ENCODE measurements at places on chromosomes 12 and 14. TPM values are rescaled to one million over a fixed set of nuclear protein-coding genes. Genes with fewer than 3 reads are reported as not detected.

DNA sequence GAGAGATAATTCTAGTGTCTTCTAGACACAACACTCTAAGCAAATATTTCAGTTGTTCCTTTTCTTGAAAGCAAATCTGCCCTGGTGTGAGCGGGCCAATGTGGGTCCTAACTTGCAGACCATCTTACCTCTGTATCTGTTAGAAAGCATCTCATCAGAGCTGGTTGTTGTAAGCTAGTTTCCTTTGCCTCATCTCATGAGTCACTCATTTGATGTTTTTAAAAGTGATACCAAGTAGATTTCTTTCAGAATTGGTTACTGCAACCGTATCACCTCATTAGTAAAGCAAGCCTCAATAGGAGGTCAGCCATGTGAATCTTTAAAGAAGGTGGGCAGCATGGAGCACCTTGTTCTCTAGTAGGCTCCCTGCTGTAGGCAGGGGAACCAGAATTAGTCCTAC is 78.6 kb downstream of the DAAM1 start:
- no peaks in the 10 kb centered on the region for H3K27me3 ChIP-seq
- ATAC-seq, result no peak
- peaks cover 52% of the 10 kb centered on the region for H3K36me3 ChIP-seq

DNA sequence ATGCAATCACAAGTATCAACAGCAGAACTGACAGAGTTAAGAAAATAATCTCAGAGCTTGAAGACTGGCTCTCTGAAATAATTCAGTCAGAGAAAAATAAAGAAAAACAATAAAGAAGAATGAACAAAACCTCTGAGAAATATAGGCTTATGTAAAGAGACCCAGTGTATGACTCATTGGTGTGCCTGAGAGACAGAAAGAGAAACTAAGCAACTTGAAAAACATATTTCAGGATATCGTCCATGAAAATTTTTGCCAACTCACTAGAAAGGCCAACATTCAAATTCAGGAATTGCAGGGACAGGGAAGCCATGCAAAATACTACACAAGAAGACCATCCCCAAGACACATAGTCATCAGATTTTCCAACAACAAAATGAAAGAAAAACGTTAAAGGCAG is 56.2 kb downstream of the APOBEC1 start:
- ATAC-seq, result no peak
- H3K27ac ChIP-seq, result no peak overlapping the region
- no peaks in the 10 kb centered on the region for H3K4me1 ChIP-seq
- no peaks in the 10 kb centered on the region for H3K27me3 ChIP-seq
- no peak overlapping the region for H3K4me3 ChIP-seq

DNA sequence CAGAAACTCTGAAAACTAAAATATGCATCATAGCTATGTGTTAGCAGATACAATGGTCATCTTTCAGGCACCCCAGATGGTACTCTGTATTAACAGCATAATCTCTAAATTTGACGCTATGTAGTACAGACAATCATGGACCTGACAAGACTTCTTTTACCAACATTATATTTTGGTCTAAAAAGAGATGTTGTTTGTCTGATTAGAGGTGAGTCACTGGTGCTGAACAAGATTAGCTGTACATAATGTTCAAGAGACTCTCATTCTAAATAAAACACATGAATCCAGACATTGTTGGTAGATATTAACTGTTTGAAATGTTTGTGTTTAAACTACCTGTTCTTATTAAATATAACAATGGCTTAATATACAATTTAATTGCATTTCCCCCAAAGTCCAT is 146.4 kb upstream of the LMNTD1 start:
- H3K27ac ChIP-seq, result no peak overlapping the region
- H3K4me1 ChIP-seq, result no peaks in the 10 kb centered on the region
- ATAC-seq, result no peak
- no peaks in the 10 kb centered on the region for H3K27me3 ChIP-seq

Gene RPL10L
- not detected for total RNA-seq

DNA sequence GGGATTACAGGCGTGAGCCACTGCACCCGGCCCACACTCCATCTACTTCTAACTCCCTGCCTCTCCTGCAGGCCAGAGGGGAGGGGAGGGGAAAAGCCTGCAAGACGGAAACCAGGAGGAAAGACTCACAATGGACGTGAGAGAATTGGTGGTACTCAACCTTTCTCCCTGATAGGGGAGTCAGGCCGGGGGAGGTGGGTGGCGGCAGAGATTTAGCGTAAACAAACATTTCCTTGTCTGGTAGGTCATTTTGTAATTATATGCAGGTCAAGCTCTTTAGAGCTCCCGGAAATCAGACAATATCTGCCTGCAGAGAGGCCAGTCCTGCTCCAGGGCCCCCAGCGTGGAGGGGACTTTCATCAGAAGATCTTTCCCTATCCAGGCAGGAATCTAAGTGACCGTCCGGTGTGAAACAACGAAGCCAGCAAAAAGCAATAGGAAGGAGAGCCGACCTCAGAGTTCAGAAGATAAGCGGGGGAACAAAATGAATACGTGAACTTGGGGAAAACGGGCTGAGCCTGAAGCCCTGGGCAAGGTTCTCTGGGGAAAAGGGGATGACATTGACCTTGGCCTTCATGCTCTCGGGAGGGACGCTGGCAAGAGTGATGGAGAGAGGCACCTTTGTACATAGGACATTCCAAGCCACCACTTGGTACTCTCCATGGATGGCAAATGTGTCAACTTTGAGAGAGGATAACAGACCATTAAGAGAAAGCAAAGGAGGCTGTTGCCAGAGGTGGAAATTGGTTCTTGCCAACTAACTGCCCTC is 62.3 kb downstream of the SPRING1 start:
- no peaks in the 10 kb centered on the region for H3K4me1 ChIP-seq
- H3K27me3 ChIP-seq, result no peaks in the 10 kb centered on the region
- no peaks in the 10 kb centered on the region for H3K36me3 ChIP-seq
- peak overlapping the region; percentile 40 for H3K27ac ChIP-seq

DNA sequence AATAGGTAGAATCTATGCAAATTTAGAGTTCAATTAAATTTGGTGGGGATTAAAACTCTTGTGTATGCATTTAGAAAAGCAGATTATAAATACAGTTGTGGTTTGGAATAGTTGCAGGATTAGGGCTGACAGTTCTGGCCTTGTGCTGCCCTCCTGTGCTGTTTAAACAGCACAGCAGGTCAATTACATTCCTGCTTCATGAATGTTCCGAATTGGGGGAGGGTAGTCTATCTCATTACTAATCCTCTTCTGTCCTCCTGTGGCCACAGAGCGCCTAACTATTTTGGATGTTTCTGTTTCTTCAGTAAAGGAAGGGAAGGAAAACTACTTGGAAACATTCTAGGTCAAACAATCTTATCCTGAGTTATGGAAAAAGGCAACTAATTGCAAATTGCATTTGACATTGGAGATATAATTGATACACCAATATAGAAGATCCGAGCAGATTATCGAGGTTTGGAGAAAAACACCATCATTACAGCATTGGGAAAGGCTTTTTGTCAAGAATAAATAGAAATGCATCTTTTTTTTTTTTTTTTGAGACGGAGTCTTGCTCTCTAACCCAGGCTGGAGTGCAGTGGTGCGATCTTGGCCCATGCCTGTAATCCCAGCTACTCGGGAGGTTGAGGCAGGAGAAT is 8.7 kb upstream of the GPR19 start:
- peaks cover 12% of the 10 kb centered on the region for H3K4me1 ChIP-seq
- no peak overlapping the region for H3K27ac ChIP-seq
- no peaks in the 10 kb centered on the region for H3K27me3 ChIP-seq
- H3K4me3 ChIP-seq, result no peak overlapping the region
- no peaks in the 10 kb centered on the region for H3K36me3 ChIP-seq
- peak; percentile 98 for ATAC-seq

- no peak for ATAC-seq
- peaks cover 4% of the 10 kb centered on the region for H3K4me1 ChIP-seq
- H3K4me3 ChIP-seq, result no peak overlapping the region
- H3K27ac ChIP-seq, result no peak overlapping the region
- no peaks in the 10 kb centered on the region for H3K27me3 ChIP-seq
Measured at GRCh38 chr12:45256721-45257120, 40.8 kb downstream of the ANO6 start.

Gene L2HGDH
- total RNA-seq, result 7.8 TPM

Gene TNS2
- total RNA-seq, result 185 TPM

DNA sequence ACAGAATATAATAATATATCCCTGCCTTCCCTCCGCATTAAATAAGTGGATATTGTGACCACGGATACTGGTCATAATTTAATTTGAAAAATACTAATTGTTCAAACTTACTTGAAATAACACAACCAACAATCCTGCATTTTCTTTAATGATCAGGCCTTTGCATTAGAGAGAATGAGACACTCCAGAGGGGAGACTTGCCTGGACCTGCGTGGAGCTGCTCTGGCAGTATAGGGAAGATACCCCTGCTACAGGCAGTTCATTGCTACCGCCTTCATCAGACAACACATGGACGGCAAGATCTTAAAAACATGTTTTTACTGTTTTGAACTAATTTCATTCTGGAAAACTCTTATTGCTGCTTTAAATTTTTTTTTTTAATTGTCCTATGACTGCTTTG is 211.0 kb upstream of the FAR2 start:
- no peaks in the 10 kb centered on the region for H3K27me3 ChIP-seq
- H3K4me3 ChIP-seq, result no peak overlapping the region
- H3K4me1 ChIP-seq, result no peaks in the 10 kb centered on the region

- ATAC-seq, result no peak
- H3K4me3 ChIP-seq, result no peak overlapping the region
- H3K36me3 ChIP-seq, result no peaks in the 10 kb centered on the region
- H3K4me1 ChIP-seq, result no peaks in the 10 kb centered on the region
- no peaks in the 10 kb centered on the region for H3K27me3 ChIP-seq
Measured at GRCh38 chr12:27937768-27938167, 34.8 kb downstream of the PTHLH start.
